Activated B cell treated with CpG ODN at 0.5 μM for 24 hours (primary cell): ENCODE measurements at places on chromosomes 4 and X.

- no peak for DNase-seq
These were observed 97.4 kb downstream of the GPM6A start for GRCh38 chr4:175714686-175715085.

GRCh38 chr4:32768664-32769389, 2048.7 kb downstream of the PCDH7 start:
- DNase-seq, result no peak

DNA sequence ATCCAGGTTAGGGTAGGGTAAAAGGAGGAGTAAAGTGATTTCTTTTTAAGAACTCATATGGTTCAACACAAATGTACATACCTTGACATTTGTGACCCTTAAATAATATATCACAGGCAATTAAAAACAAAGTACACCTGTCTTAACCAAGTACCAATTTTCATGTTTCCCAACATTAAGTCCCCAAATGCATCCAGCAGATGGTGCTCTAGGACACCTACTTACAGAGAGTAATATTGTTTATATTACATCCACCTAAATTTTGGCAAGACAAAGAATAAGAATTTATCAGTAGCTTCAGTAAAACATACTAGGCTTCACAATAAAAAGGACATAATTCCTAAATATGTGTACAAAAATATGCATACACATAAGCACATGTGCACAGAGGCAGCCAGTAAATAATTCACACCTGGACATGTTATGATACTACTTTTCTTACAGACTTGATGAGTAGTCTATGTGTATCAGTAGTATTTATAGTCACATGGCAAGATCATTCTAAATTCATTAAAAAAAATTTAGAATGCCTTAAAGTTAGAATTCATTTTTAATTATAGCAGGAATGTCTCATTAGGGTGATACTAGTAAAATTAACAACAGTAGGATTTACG, 219.7 kb downstream of the DCLK2 start:
- DNase-seq, result no peak

DNA sequence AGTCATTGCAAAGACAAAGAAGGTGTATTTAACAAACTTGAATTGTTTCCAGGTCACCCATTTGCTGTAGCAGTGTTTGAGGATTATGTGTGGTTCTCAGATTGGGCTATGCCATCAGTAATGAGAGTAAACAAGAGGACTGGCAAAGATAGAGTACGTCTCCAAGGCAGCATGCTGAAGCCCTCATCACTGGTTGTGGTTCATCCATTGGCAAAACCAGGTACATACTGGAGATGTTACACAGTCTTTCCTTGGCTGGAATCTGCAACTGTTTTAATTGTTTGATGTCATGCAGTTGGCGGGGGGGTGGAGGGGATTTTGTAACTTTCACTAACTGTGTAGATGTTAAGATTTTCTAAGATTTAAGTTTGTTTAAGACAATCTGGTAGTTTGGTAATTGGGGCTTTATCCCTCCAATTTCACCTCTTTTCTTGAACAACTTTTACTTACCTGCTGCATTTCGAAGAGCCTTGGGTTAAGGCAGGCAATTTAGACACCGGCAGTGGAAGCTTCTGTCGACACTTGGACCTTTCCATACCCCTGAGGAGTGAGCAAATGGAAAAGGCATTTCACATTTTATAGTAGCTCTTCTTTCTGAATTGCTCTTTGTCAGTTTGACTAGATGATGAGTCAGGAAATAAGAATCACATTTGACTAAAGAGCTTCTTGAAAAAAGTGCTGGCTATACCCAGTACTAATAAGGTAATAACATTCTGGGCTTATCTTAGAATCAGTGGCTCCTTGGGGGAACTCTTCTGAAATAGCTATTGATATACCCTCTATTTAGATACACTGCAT, 67.4 kb downstream of the EGF start:
- no peak for DNase-seq

DNA sequence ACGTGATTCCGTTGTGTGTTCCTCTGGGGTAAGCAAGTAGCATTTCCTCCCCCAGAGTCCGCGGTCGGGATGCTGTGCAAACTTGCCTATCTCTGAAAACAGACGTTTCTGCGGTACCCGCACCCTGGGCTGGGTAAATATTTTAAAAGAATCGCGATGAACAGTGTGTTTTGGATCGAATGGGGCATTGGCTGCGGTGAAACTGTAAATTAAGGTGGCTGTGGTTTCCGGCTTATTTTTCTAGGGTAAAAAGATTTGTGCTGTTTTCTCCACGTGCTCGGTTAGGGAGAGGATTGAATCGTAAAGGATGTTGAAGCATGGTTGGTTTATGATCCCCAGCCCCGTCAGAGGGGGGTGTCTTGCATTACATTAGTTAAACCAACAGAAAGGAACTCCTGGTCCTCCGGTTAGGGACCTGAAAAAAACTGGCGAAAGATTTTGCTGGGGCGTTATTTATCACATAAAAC, 1.2 kb downstream of the HHIP start:
- DNase-seq, result no peak

DNA sequence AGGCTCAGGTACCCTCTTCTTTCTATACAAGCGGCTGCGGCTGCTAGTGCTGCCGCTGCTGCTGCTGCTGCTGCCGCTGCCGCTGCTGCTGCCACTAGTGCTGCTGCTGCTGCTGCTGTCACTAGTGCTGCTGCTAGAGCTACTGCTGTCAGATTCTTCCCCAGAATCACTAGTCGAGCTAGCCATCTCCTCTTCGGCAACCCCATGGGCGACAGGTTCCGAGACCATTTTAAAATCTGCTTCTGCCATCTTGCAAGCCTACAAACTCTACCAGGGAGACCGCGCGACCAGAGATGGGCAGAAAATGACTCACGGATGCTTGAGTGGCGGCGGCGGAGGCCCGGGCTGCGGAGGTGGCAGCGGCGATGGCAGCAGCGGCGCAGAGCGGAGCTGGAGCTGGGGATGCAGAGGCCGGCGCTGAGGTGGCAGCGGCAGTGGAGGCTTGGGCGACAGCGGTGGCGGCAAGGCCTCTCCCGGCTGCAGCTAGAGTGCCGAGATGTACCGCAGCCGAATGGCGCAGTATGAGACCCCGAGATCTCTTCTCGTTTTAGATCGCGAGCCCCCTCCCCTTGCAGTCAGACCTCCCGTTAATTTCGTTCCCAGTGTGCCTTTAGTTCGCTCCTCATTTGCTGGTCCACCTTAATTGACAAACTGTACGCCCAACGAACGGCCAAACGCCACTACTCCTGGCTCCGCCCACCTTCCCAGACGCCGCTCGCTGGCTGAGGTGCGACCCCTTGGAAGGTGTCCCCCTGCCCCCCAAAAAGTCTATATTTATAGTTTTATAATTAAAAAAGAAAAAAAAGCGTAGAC, at the start of gene NAP1L3:
TSS of gene NAP1L3 (minus strand) at position 523 of the 813 bp plus-strand sequence. CDS start at position 249, 274 bp downstream.
- DNase-seq, result no peak

DNA sequence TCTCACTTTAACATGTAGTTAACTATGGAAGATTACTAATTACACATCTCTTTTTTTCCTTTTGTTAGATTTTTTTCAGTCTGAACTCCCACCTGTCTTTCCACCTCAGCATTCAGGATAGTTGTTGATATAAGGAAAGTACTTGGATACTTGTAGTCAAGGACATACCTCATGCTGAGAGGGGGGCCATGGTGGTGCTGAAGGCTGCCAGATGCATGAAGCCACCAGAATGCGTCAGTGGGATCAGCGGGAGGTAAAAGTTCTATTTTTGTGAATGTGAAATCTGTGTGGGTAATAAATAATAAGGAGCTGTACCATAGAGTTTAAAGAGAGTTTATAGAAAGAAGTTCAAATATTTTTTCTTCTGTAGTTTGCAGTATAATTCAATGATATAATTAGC, 13.1 kb upstream of the NDST4 start:
- DNase-seq, result no peak

GRCh38 chr4:184583738-184584502, 65.3 kb downstream of the CASP3 start:
- no peak for DNase-seq

DNA sequence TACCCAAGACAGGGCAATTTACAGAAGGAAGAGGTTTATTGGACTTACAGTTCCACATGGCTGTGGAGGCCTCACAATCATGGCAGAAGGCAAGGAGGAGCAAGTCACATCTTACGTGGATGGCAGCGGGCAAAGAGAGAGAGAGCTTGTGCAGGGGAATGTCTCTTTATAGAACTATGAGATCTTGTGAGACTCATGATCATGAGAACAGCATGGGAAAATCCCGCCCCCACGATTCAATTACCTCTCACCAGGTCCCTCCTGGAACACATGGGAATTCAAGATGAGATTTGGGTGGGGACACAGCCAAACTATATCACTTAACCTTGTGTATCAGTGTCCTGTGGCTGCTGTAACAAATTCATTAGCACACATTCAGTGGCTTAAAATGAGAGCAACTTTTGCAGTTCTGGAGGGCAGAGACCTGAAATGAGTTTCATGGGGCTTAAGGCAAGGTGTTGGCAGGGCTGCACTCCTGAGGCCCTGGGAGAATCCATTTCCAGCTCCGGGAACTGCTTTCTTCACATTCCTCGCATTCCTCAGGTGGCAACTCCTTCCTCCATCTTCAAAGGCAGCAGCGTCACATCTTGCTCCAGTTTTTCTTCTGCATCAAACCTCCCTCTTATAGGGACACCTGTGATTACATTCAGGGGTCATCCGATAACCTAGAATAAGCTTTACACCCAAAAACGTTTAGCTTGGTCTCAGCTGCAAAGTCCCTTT, 22.3 kb upstream of the NSG1 start:
- no peak for DNase-seq

DNA sequence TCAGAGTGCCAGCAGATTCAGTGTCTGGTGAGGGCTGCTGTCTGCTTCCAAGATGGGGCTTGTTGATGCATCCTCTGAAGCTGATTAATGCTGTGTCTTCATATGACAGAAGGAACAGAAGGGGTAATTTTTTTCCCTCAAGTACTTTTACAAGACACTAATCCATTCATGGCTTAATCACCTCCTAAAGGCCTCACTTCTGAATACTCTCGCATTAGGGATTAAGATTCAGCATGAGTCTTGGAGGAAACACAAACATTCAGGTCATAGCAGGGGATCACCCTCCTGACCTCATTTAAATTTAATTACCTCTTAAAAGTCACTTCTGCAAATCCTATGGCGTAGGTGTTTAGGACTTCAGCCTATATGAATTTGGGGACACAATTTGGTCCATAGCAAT, 1145.5 kb upstream of the PCDH10 start:
- no peak for DNase-seq

- DNase-seq, result no peak
These were observed 195.9 kb downstream of the CHM start for GRCh38 chrX:85851418-85851817.

- no peak for DNase-seq
These were observed 315.5 kb downstream of the CAMK2D start for GRCh38 chr4:113446019-113446418.

GRCh38 chr4:139282065-139282720, 2.2 kb upstream of the MGARP start:
- no peak for DNase-seq
